ENCODE measurements at places on chromosomes 2 and 18.
A peak's percentile ranks its signal among the peaks of the same experiment; 100 is the strongest.

- DNase-seq: no peak
Observed at GRCh38 chr18:48821251-48821590, 129.5 kb downstream of the SMAD7 start.

- peak; percentile 79 for DNase-seq
Observed at GRCh38 chr2:102487761-102488462, 14.9 kb downstream of the SLC9A4 start.

DNA sequence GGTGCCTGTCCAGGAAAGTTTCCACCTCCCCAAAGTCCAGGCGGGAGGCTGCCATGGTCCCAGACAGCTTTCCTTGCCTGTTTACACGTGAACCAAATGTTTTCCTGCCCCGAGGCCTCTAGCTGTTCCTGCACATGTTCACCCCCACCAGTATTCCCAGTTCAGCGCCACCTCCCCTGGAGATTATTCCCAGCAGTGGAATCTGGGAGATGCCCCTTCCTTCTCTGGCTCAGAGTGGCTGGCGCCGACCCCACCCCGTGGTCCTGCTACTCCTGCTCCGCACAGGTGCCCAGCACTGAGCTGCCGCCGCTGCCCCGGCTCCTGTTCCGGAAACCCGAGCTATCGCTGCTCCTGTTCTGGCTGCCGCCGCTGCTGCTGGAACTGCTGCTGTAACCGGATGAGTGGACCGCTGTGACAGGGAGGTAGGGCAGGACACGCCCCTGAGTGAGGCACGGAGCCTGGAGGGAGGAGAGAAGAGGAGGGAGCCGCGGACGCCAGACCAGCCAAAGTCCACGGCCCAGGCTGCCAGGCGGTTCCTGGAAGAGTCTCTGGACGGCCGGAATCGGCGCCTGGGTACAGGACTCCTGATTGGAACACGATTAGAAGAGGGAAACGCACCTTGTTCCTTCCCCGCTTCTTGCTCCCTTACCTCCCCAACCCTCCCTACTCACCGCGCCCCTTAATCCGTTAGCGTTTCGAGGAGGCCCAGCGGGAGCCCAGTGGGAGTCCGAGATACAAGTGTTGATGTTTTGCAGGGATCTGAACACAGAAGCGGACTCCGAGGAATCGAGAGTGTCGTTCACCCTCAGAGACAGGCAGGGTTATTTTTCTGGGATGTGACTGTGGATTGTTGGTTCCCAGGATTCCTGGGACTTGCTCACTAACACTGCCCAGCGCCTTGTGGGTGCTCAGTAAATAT lies at the start of gene PDE11A:
Gene PDE11A (minus strand): TSS at position 395 of the 919 bp plus-strand sequence. CDS start 340 bp downstream, at position 55.
- no peak for DNase-seq

DNA sequence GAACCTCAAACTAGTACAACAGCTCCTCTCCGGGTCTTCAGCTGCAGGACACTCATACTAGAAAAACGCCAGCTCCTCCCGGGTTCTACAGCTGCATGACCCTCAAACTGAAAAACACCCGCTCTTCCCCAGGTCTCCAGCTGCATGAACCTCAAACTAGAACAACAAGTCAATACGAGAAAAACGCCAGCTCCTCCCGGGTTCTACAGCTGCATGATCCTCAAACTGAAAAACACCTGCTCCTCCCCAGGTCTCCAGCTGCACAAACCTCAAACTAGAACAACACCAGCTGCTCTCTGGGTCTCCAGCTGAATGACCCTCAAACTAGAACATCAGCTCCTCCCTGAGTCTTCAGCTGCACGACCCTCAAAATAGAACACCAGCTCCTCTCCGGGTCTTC lies 315.0 kb upstream of the TFPI start:
- no peak for DNase-seq

DNA sequence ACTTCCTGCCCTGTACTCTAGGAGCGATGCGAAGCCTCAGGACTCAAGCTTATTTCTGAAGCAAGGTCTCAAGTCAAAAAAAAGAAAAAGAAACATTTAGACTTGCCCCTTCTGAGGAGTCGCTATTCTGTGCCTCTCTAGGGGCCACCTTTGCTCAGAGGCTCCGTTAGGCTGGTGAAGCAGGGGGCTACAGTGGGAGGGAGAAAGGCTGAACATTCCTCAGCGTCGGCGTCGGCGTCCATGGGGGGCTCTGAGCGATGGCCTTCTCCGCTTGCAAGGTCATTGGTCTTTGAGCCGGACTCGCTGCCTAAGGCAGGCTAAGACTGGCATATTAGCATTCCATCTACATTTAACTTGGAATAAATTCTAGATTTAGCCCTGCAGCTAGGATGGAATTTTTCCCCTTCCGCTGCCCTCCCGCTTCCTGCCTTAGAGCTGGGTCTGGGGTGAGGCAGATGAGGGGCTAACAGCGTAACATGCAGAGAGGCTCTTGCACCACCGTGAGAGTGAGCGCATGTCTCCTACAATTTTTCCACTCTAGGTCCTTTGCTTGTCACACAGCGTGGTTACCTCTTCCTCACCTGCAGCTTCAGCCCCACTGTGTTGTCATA lies 53.6 kb upstream of the ATL2 start:
- no peak for DNase-seq

DNA sequence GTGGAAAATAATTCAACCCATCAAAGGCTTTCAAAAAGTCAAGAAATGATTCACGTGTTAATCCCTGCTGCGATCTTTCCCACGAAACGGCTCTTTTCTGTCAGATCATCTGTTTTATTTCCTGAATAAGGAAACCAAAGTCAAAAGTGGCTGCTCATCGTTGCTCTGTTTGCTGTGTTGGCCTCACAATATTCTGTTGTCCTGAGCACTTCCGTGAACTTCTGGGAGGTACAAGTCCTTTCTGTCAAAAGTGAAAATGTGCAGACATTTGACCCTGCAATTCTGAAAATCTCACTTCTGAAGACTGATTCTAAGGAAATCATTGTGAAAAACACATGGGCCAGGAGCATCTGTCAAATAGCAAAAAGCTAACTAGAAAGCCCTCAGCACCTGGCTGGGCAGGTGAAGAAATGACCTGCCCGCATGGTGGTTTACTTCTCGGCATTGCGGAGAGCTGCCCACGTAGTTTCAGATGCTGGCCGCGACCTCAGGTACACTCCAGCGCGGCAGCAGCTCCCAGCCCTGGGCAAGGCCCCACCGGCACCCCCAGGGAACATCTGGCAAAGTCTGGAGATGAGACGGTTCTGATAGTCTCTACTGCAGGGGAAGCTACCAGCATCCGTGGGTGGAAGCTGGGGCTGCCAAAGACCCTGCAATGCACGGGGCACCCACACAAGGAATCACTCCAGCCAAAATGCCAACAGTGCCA lies 31.9 kb upstream of the GPC1 start:
- no peak for DNase-seq
